Right renal cortex interstitium (tissue), 3 donors: ENCODE measurements at places on chromosomes 1 and 21. TPM values are rescaled to one million over a fixed set of nuclear protein-coding genes. Genes with fewer than 3 reads are reported as not detected.

- DNase-seq: no peak
Measured at GRCh38 chr1:185042737-185043136, 2.6 kb upstream of the RNF2 start.

- DNase-seq: no peak
Measured at GRCh38 chr1:43199093-43199726, 27.1 kb downstream of the CFAP57 start.

DNA sequence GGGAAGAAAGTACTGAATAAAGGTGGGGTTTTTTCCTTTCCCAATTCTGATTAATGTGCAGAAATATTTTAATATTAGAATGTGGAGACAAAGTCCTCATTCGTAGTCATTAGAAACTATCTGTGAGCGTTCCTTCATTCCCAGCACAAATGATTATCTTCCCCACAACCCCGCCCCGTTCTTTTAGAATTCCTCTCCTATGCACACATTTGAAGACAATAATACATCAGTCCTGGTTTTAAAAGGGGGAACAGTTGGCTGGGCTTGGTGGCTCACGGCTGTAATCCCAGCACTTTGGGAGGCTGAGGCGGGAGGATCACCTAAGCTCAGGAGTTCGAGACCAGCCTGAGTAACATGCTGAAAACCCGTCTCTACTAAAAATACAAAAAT, 876 bp downstream of the ALDH9A1 start:
- no peak for DNase-seq

DNA sequence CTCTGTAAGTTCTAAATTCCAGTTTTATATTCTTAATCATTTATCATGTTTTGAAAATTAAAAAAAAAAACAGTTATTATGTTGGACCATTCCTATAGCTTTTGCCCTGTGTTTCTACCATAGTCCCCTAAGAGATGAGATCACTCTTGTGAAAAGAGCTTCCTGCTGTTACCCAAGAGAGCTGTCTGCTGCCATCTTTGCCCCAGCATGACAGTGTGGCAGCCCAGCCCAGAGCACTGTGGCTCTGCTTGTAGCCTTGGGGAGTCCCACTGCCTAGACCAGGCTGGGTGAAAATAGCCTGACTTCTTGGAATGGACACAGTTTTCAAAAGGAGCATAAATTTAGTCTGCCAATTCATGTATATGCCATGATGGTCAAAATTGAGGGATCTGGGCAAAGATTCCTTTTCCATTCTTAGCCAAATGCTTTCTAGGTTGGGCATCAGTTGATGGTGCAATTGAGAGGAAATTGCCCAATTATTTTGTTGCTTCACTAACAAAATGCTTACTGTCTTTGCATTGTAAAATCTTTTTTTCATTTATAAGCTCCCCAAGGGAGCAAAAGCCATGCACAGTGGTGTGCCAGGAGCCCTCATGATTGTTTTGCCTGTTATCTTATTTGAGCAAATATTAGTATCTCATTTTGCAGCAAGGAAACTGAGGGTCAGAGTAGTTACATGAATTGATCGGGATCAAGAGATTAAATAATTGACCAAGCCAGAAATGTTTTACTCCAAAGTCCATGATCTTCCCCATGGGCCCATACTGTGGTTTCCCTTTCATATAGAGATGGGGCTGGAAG, 72.8 kb downstream of the ETS2 start:
- DNase-seq: no peak

DNA sequence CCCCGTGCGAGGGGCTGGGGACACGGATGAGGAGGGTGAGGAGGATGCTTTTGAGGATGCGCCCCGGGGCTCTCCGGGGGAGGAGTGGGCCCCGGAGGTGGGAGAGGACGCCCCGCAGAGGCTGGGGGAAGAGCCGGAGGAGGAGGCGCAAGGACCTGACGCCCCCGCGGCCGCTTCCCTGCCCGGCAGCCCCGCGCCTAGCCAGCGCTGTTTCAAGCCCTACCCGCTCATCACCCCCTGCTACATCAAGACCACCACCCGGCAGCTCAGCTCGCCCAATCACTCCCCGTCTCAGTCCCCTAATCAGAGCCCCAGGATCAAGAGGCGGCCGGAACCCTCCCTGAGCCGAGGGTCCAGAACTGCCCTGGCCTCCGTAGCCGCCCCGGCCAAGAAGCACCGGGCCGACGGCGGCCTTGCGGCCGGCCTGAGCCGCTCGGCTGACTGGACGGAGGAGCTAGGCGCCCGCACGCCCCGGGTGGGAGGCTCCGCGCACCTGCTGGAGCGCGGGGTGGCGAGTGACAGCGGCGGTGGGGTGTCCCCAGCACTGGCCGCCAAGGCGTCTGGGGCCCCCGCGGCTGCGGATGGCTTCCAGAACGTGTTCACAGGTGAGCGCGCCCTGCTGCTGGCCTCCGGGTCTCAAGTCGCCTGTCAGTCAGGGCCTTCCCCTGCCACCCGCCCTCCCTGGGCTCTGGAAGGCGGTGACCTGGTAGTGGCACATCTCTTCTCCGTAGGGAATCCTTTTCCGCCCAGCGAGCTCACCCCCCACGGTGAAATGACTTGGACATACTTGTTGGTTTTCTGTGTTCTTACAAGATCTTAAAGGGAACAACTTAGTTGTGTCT, 1.7 kb downstream of the FMN2 start:
- no peak for DNase-seq

DNA sequence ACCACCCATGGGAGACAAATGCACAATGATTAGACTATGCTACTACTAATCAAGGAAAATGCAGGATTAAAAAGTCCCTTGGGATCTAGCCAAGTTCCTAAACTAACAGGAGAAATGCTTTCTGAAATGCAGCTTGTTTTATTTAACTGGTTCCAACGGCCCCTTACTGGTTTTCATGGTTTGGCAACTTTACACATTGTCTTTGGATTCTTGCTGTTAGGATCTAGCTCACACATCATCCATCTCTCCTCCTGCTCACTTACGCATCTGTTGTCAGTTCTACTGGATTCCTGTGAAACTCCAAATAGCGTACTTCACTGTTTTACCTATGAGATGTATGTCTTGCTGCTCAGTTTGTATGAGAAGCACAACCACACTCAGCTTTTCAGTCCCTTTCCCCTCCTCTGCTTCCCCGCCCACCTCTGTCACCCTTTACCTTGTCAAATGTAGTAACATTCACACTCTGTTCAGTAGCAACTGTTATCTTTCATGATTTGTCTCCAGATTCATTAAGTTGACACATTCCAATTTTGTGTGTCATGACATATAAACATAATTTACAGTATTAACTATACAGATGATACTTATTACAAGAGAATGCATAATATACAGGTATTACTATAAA, 130.1 kb downstream of the SIM2 start:
- no peak for DNase-seq

DNA sequence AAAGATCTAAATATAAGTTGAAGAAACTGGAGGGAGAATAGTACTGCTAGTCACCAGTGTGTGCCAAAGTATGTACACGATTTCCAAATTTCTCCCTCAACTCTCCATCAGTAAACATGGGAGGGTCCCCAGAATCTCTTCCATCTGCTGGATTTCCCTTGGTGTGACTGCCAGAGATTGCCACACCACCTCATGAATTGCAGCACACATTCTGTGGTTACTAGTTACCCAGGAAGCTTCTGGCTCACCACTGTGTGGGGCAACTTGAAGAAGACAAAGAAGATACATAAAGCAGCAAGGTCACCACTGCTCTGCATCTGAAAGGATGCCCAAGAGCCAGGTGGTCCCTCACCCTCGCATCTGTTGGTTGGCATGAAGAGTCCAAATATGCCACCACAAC, 191.7 kb upstream of the ESRRG start:
- DNase-seq: no peak

DNA sequence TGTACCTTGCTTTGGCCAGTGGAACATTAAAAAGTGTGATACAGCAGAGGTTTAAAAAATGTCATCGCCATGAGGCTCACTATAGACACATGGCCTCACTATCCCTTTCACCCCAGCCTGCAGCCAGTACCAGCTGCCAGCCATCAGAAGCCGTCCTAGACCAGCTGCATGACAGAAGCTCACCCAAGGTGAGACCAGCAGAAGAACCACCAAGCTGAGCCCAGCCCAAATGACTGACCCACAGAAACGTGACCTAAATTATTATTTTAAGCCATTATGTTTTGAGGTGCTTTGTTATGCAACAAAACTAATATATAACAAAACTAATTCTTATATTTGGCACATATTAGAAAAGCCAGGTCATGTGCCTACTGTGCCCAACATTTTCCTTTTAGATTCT, 91.1 kb downstream of the KCNN3 start:
- no peak for DNase-seq

GRCh38 chr1:241208910-241209379, 148.1 kb downstream of the RGS7 start:
- no peak for DNase-seq

DNA sequence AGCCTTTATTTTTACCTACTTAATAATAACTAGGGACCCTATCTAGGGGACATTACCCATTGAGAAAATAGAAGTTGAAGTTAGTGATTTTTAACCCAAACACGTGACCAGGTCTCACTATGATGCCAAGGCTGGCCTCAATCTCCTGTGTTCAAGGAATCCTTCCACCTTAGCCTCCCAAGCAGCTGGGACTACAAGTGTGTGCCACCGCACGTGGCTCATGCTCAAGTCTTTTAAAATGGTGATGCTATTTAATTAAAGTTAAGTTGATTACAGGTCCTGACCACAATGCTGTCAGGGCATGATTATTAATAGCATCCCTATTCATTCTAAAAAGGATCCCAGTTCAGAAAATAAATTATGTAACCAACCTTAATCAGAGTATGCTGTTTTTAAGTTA, 25.0 kb downstream of the FUBP1 start:
- DNase-seq: no peak

- no peak for DNase-seq
Measured at GRCh38 chr1:223547316-223548114, 118.0 kb downstream of the CAPN8 start.

GRCh38 chr1:168083456-168084325, 53.0 kb downstream of the GPR161 start:
- no peak for DNase-seq

The RIPPLY3 gene
- polyA plus RNA-seq: 2.3 TPM

The OR2T11 gene
- not detected for polyA plus RNA-seq

The BPNT1 gene
- polyA plus RNA-seq: 64.8 TPM

The LDLRAD1 gene
- polyA plus RNA-seq: not detected

The LCE1D gene
- not detected for polyA plus RNA-seq

The OR2T33 gene
- not detected for polyA plus RNA-seq

The ALPL gene
- polyA plus RNA-seq: 30.2 TPM

The KRTAP10-5 gene
- polyA plus RNA-seq: not detected
